COLO829 (cell line): ENCODE measurements at places on chromosomes 4 and X.
A peak's percentile ranks its signal among the peaks of the same experiment; 100 is the strongest.

DNA sequence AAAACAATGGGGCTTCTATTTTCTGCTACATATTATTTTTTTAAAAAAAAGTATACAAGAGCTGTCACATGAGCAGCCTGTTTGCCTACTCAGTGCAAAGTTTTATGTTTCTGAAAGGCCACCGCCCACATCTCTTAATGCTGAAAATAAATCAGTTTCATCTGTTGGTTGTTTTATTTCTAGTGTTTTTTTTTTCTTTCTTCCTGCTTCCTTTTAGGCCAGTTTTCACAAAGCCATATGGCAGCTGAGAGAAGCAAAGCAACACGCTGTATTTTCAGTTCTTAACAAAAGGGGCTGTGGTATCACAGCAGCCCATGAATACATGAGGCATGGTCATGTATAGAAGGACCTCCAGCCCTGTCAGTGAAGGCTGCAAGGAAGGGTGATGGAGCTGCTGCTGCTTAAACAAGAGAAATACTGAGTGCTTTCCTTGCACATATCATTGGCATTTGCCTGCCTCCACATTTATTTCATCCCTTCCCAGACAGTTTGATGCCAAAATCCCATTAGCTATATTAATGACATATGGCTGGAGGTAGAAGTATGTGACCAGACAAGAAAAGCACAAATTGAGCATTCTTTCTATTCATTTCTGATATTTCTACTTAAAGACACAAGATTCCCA lies 172.5 kb downstream of the PCDH18 start:
- peak; percentile 70 for DNase-seq

DNA sequence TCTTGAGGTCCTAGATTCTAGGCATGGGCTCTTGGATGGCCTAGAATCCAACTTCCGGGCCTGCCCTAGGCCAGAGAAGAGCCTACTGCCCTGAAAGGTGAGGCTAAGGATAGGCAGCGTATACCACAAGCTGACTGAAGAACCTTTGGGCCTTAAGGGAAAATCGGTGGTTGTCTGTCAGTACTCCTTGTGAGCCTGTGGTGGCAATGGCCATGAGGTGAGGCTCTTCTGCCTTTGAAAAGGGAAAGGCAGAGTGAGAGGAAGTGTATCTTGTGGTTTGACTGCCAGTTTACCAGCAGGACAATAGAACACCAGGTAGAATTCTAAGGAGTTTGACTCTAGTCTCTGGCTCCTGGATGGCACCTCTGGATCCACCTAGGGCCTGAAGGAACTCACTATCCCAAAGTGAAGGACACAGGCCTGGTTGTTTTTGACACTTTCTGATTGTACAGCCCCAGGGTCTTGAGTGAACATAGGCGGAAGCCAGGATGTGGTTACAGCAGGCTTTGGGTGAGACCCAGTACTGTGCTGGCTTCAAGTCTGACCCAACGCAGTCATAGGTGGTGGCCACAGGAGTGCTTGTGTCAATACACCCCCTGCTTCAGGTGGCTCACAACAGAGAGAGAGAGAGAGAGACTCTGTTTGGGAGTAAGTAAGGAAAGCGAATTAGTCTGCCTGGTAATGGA lies 20.9 kb downstream of the ITIH6 start:
- no peak for DNase-seq

DNA sequence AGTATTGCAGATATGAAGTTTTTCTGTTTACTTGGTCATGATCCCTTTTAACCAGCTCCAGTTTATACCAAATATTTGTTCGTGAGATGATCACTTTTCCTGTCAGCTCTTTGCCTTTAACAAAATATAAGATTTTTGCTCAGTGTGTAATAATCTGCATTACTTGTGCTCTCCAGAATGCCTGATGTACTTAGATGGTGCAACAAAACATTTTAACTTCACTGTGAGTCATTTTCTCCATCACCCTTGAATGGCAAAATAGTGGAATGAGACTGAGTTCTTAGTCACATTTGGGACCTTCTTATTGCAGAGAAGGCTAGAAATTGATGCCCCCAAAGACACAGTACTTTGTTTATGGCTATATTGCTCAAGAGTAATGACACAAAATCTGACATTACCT lies 252.0 kb downstream of the FRMPD4 start:
- no peak for DNase-seq

DNA sequence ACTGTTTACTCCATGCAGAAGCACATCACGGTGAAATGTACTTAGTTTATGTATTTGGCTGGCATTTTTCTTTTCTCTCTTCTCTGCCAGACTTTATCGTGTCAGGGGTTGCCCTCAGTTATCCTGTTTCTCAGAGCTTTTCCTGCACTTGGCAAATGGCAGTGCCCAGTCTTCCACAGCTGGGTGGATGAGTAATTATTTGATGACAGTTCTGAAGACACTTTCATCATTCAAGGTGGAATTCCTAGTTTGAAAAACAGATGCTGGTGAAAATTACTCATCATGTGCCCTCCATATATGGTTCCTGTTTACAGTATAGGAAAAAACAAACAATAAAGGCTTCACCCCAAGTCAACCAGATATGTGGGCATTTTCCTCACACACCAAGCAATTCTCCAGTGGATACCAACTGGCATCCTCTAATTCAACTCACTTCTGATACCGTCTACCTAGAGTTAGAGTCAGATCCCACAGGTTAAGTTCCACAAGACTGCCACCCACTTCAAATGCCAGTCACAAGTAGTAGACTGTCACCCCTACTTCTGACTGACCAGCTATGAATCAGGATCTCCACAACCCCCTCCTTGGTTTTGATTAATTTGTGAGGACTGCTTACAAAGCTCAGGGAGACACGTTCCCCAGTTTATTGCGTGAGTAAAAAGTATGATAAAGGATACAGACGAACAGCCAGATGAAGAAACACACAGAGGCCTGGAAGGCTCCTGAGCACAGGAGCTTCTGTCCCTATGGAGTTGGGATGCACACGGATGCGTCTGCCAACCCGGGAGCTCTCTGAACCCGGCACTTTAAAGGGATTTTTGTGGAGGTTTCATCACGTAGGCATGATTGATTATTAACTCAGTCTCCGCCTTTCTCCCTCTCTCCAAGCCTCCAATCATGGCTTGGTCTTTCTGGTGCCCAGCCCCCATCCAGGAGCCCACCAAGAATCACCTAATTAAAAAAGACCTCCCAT lies 72.9 kb downstream of the CLDN34 start:
- no peak for DNase-seq

DNA sequence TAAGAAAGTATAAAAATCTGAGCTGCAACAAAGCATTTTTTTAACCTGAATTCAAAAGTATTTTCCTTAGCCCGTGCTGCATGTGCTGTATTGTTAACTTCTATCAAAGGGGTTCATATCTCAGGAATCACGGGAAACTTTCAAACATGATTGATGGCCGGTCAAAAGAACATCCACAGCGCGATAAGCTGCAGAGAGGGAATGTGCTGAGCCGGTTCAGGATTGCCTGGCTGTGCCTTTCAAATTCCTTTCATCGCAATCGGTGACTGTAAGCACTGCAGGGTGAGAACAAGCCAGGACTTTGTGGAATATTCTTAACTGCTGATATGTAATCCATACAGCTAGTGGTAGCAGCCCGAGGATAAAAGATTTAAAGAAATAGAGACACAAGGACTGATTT lies 210.9 kb upstream of the NOCT start:
- no peak for DNase-seq
